SHP77 treated with DMSO at 0.1 percent for 48 hours (cell line): ENCODE measurements at places on chromosomes 5 and 9.

DNA sequence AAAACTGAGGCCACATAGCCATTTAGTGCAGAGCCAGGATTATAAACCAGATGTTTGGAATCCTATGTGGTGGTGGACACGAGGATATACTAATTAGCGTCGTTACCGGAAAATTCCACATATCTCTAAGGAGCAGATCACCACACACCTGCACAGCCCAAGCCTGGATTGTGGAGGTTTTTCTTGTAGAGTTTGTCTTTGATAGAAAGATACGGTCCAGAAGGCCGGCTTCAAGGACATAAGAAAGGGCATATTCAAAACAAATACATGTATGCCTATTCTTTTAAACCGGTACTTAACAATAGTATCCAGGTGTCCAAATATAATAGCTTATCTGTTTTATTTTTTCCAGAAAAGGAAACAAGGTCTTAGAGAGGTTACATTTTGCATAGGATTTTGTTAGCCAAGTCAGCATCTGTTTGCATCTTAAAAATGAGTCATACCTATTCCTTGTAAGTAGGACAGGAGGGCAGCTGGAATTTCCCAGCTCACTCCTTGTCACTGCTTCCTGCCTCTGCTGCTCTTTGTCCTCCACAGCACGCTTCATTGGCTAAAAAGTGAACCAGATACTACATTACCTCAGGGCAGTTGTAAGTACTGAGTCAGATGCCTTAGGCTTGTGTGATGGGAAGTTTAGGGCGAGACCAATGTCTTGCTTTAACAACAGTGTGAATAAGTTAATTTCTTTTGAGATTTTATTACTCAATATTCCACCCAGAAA is 3.6 kb downstream of the TMC1 start:
- DNase-seq = no peak

DNA sequence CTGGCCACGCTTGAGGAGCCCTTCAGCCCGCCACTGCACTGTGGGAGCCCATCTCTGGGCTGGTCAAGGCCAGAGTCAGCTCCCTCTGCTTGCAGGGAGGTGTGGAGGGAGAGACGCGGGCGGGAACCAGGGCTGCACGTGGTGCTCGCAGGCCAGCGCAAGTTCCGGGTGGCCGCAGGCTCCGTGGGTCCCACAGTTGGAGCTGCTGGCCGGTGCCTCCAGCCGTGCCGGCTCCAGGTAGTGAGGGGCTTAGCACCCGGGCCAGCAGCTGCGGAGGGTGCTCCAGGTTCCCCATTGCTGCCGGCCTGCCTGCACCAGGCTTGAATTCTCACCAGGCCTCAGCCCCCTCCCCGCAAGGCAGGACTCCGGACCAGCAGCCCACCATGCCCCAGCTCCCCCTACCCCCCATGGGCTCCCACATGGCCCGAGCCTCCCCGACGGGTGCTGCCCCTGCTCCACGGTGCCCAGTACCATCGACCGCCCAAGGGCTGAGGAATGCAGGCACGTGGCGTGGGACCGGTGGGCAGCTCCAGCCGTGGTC is 192.8 kb upstream of the IZUMO3 start:
- no peak for DNase-seq

- DNase-seq = no peak
These were observed 2.1 kb upstream of the ZFR start for GRCh38 chr5:32446630-32447029.

DNA sequence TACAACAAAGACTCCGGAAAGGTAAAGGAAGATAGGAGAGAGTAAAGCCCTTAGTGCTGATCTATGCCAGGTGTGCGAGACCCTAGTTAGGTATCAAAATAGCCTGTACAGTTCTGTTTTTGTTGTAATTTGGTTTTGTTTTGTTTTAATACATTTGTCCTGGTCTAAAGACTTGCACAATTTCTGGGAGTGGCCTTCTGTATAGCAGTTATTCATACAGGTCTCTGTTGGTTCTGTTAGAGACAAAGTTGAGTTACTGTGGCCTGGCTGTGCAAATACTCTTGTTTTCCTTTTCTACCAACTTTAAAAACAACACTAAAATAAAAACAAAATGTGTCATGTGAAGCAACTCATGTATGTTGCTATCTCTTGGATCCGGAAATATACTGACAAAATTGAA is 163.6 kb downstream of the COMMD10 start:
- DNase-seq = no peak

DNA sequence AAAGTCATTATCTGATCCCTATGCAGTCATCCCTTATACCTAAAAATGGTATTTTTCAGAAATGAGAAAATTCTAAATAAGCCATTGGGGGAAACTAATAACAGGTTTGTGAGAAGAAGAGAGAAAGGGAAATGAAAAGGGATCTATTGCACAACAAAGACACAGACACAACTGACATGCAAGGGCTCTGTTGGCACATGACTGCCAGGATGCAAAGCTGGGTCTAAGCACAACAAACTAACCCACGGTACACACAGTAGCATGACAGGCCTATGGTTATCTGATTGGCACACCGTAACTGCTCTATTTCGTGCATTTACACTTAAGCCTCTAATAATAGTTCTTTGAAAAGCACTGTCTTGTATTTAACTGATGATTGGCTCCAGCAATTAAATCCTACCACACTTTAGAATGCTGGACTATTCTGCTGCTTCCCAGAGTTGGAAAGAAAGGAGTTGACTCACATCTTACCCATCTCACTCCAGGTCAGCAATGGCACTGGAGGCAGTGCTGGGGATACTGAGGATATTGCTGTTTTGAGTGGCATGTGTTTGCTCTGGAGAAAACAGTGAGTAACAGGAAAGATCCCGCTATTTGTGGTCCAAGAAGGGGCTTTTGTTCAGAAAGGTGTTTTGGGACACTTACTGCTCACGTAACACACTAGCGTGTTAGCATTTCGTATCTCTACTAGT is 328.3 kb downstream of the GLIS3 start:
- DNase-seq = no peak

DNA sequence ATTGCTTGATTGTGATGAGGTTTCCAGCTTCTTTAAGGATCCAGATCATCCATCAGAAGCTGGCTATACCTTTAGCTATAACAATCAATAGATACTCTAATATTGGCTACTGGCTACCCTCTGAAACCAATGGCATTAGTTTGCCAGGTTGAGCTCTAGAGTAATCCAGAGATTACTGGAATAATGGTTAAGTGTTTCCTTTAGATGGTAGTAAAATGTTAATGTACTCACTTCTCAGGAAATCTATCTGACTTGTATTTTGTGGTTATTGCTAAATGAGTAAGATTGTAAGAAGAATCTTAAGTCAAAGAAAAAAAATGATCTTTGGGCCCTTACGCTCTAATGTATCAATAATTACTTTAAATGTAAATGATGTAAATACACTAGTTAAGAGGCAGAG is 57.6 kb upstream of the OTP start:
- no peak for DNase-seq

DNA sequence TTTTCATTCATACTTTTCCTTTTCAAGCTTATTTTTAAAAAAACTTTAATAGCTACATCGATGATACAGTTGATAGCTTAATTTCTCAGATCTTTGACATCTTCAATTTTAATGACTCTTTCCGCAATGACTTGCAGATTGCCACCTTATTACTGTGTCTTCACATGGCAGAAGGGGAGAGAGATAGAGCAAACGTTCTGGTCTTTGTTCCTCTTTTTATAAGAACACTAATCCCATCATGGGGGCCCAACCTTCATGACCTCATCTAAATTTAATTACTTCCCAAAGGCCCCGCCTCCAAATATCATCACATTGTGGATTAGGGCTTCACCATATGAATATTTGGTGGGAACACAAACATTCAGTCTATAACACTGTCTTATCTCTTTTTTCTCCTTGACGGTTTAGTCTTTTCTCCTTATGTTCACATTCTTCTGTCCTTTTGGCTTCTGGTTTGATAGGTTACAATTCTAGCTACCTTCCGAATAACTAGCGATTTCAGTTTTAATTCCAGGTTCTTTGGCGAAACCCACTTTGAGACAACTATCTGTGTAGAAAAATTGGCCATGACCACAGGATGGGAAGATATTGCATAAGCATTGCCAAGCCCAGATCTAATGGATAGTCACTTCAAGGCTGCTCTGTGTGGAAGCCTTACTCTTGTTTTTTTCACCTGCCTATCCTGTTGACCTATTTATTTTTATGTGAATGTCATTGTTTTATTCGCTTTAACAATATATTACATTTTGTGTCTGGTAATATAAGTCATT is 5.0 kb downstream of the ZNF189 start:
- DNase-seq = no peak

GRCh38 chr9:130429381-130429780 is 15.4 kb upstream of the ASS1 start:
- DNase-seq = no peak

DNA sequence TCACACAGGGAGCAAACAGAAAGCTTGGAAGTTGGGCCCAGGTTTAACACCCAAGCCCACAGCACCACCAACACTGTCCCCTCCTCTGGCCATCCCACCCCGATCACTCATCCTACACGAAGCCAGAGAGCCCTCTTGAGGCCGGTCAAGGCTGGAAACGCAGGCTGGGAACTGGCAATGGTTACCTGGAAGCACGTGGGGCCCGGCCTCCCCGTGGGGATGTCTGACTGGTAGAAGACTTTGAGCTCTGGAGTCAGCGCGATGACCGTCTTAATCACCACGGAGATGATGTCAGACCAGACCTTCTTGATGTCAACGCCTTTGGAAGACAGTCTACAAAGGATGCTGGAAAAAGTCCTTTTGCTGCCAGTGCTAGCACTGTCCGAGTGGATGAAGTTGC is 104.1 kb downstream of the TTLL11 start:
- DNase-seq = no peak

DNA sequence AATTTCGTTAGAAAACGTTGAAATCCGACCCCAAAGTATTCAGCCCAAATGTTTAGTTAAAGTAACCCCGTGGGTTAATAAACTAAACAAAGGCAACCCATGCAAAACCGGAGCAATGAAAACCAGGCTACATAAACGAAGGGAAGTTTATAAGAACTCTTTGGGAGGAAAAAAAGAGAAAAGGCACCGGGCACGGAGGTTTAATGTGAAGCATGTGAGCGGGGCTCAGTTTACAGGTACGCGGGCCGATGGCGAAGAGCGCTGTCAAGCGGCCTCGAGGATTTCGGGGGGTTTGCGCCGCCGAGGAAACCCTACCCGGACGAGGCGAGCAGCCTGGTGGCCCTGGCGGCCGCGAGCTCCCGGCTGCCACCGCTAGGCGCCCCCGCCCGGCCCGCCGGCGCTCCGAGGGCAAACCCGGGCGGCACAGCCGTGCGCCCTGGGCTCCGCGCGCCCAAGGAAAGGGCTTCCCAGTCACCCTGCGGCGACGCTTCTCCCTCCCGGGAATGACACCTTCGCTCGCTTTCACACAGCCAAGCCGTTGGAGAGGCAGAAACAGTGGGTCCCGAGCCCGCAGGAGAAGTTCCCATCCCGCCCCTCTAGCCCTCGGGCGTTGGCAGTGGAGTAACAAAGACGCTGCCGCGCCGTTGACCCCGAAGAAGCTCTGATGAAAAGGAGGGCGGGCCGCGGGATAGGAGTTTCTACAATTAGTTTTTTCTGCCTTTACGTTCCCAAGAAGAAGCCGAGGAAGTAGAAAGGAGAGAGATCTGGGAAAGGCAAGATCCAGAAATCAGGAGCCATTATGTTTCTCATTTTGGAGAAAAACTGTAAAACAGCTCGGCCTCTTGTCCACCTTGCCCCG is 126.0 kb downstream of the TMEM174 start:
- DNase-seq = no peak

GRCh38 chr9:129464972-129465833 is 155.7 kb downstream of the C9orf50 start:
- no peak for DNase-seq

DNA sequence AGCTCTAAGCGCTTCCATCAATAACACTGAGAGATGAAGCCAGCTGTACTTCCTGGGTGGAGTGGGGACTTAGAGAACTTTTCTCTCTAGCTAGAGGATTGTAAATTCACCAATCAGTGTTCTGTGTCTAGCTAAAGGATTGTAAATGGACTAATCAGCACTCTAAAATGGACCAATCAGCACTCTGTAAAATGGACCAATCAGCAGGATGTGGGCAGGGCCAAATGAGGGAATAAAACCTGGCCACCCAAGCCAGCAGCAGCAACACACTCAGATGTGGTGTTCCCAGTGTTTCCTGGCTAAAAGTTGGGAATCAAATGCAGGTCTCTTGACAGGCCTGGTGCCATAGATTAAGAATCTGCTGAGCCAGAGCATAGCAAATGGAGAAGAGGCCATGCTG is 60.5 kb downstream of the ALDH7A1 start:
- DNase-seq = no peak

DNA sequence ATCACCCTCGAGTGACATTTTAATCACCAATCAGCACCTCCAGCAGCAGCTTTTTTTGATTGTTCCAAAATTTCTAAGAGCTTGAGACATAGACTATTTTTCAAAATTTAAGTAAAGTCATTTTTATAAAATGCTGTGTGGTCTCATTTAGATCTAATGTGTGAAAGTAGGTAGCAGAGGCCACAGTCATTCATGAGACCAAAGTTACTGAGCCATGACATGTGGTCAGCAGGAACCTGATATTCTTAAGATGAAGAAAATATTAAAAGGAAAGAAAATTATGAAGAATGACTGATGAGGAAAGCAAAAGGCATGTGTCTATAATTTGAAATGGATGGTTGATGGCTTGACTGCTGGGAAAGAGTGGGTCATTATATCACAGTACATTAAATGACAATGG is 7.2 kb downstream of the FREM1 start:
- DNase-seq = no peak
